Psoas muscle (tissue), 8 donors: ENCODE measurements at places on chromosomes 16 and 17. TPM values are rescaled to one million over a fixed set of nuclear protein-coding genes. Genes with fewer than 3 reads are reported as not detected.

Gene SLC13A2
- total RNA-seq, result not detected

Gene TLCD2
- 1.6 TPM for total RNA-seq

Gene MRC2
- total RNA-seq, result 4.6 TPM

Gene DRC7
- not detected for total RNA-seq

Gene PKMYT1
- total RNA-seq, result 0.27 TPM

Gene YBX2
- total RNA-seq, result 0.66 TPM

Gene DLG4
- 8.9 TPM for total RNA-seq

Gene OR1A1
- total RNA-seq, result not detected

Gene KRT36
- not detected for total RNA-seq

Gene ZNF821
- 4.7 TPM for total RNA-seq

Gene ATP2A3
- 3.4 TPM for total RNA-seq
